ENCODE measurements at places on chromosomes 6 and 20.

DNA sequence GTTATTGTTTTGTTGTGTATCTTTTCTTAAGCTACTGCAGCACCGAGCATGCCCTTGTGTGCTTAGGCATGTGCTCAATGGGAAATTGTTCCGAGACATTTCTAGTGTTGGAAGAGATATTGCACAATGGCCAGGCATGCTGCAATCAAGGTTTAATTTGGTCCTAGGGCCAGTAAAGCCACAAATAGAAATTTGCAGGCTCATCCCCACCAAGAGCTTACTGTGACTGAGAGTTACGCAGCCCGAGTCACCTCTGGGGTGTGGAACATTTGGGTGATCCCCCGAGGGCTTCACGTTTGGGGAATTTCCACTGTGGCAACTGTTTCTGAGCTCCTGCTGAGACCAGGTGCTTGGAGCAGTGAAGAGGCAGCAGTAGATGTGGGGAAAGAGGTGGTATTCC, 65.8 kb downstream of the ADTRP start:
- no peak for DNase-seq

GRCh38 chr20:4944518-4945313, 56.6 kb downstream of the SLC23A2 start:
- DNase-seq = no peak

GRCh38 chr6:139964737-139965136, 590.3 kb upstream of the CITED2 start:
- no peak for DNase-seq

- no peak for DNase-seq
Observed at GRCh38 chr20:38179846-38180245, 14.8 kb upstream of the TGM2 start.

DNA sequence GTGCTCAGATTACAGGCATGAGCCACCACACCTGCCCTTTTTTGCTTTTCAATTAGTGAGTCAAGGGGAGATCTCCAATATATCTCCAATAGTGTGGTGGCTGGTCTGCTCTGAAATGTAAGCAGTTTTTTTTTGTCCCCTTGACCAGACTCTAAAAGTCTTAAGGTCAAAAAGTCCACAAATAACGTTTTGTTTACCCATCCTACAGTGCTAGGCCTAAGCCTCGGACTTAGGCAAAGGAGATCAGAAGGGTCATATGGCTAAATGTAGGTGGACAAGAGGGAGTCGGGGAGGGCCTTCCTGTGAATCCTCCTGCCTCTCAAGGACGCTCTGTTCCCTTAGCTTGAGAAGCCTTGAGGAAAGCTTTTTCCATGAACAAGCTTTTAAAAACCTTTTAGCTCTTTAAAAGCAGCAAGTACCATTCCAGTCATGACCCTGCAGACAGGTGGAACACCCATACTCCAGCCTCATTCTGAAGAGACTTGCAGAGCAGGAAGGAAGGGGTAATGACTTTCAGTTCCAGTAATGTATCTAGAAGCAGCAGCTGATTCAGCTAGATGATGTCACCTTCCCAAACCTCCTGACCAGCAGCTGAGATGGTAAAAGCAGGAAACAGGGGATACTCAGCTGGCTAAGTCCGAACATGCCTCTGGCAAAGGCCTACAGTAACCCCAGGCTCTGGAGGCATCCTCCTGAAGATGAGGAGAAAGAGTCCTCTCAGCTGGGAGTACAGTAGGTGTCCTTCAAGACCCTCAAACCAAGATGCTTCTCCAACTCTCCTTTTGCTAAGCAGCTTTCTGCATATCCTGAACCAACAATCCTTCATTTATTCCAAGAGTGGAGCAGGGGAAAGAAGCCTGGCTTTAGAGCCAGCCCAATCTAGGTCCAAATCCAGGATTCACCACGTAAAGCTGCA, 23.6 kb downstream of the BCL2L1 start:
- no peak for DNase-seq

GRCh38 chr20:48025051-48025515, 239.8 kb upstream of the SULF2 start:
- DNase-seq = no peak
